ENCODE measurements at places on chromosomes 5 and 9. TPM values are rescaled to one million over a fixed set of nuclear protein-coding genes. Genes with fewer than 3 reads are reported as not detected.
A peak's percentile ranks its signal among the peaks of the same experiment; 100 is the strongest.

- DNase-seq = no peak
These were observed 127.5 kb downstream of the RFK start for GRCh38 chr9:76266649-76267283.

DNA sequence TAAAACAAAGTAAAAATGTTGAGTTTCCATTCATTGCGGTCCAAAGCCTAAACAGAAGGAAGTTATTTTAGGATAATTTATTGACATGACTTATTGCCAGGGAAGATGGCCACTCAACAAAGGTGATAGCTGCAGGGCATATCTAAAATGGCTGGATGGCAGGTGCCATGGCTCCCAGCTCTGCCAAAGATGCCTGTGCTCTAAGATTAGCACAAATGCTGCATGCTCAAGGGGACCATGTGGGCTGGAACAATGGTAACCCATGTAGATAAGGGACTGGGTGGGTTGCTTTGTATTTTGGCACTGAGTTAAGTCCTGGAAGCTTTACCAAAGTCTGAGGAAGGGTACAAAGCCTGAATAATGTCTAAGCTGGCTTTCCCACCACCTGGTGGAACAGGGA, 95.5 kb upstream of the IFNK start:
- DNase-seq = no peak

GRHPR gene
- total RNA-seq = 129 TPM

CTXN3 gene
- total RNA-seq = not detected

DNA sequence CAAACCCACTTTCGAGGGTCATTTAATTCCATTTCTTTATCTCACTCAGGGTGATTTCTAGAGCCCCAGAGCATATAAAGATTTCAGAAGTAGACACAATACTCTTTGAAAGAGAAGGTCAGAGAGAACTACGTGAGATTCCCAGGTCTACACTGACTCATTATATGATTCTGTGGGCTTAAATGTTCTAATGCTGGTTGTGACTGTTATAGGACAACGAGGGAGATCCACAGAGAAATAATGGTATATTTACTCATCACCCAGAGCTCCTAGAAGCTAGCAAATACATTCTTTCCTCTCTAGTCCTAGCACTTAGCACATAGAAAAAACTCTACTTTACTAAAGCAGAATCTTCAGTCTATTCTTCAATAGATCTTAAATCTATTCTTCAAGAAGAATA, 39.4 kb upstream of the GRAMD2B start:
- no peak for DNase-seq

GRCh38 chr5:108303086-108303485, 78.8 kb downstream of the FBXL17 start:
- no peak for DNase-seq

GRCh38 chr9:107389617-107390071, 99.9 kb downstream of the KLF4 start:
- no peak for DNase-seq

DNA sequence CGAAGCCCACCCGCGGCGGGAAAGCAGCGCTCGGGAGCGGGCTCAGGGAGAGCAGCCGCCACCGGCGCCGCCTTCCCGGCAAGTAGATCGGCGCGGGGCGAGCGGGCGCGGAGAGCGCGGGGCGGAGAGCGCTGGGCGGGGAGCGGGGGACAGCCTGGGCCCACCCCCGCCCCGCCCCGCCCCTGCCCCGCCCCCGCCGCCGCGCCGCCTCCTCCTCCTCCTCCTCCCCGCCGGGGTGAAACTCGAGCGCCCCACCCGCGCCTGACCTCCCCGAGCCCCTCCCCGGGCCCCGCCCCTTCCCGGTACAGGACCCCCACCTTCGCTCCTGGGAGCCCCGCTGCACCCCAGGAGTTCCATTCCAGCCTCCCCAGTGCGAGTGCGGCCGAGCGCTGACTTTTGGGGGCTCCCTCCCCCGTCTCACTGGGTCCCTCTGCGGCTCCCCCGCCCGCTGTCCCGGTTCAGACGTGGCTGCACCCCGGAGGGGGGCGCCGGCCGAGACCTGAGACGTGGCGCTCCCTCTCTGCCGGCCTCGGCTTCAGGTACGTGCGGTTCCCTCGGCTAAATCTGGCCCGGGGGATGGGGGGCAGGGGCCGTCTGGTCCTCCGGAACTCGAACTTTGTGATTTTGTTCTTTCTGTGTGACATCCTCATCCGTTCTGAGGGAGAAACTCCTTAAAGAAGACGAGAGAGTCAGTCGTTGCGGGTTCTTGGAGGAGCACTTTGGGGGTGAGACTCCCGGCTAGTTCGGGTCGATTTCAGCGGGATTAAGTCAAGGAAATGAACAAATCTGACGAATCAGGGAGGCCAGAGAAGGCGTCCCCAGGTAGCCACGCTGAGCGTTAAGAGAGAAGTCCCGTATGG, at the start of gene SEMA5A:
SEMA5A (minus strand) TSS at position 84 of the 860 bp plus-strand sequence. CDS start 166,129 bp downstream, outside the sequence.
- peak; percentile 60 for DNase-seq

DNA sequence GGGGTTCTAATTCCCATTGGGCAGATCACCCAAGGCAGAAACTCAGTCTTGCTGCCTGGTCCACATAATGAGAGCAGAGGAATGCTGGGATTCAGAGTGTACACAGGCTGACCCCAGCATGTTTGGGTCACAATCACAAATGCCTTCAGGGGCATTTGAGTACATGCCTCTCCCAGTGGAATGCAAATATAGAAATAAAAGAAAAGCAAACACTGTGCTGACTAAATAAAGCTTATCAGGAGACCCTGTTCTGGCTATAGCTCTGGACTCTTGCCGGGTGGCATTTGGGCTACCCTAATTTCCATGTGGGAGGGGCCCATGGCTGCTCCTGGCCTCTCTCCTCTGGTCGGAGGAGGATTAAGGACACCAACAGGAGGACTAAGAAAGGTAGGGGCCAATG, 121.4 kb downstream of the DOCK8 start:
- DNase-seq = peak; percentile 69
